ENCODE measurements at places on chromosomes 5 and 9.

GRCh38 chr5:128349044-128349858 is 188.8 kb downstream of the FBN2 start:
- DNase-seq: no peak

DNA sequence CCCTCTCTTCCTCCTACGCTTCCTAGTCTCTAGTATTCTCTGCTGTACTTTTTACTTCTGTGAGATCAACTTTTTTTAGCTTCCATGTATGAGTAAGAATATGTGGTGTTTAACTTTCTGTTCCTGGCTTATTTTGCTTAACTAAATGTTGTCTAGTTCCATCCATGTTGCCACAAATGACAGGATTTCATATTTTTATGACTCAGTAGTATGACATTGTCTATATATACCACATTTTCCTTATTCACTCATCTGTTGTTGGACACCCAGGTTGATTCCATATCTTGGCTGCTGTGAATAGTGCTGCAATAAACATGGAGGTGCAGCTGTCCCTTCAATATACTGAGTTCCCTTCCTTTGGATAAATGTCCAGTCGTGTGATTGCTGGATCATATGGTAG is 34.8 kb downstream of the FGD3 start:
- DNase-seq: no peak

DNA sequence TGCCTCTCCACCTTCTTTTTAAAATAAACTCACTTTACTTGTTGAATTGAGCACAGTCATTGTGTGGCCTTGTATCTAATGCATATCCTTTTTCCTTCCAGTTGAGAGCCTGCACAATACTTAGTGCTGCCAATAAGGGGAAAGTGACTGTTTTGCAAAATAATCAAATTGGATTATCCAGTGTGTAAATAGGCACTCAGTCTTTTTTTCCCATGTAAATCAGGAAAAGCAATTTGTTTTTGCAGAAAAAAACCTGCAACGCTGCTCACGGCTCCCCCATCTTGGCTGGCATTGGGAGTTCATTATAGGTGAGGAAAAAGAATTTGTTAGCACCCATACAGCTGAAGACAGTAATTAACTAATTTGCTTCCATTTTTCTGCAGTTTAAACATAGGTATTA is 299.9 kb downstream of the CSNK1G3 start:
- DNase-seq: no peak

DNA sequence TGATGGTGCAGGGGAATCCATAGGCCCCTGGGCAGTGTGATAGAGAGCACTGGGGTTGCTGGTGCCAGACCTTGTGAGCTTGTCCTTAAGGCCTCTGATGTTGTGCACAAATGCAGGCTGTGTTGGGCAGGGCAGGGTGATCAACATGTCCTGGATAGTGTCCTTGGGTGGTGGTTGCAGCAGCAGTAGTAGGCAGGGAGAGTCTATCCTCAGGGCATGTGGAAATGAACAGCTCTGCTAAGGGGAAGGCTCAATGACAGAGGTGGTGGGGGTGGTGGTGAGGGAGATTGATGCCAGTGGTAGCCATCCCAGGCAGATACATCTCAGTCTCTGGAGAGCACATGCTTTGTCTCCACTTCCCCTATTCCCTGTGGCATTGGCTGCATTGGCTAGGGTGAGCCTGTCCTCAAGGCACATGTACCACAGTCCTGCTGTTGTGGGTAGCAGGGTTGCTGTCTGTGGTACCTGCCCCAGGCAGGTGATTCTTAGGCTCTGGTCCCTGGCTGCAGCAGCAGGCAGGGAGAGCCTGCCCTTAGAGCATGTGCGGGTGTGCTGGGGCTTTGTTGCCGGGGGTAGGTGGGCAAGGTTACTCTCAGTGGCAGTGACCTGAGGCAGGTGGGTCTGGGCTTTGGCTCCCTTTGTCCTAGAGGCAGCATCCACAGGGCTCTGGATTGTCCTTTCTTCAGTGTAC is 111.1 kb downstream of the WDR70 start:
- no peak for DNase-seq

- DNase-seq: no peak
These were observed 12.2 kb downstream of the KLHL9 start for GRCh38 chr9:21322911-21323461.

DNA sequence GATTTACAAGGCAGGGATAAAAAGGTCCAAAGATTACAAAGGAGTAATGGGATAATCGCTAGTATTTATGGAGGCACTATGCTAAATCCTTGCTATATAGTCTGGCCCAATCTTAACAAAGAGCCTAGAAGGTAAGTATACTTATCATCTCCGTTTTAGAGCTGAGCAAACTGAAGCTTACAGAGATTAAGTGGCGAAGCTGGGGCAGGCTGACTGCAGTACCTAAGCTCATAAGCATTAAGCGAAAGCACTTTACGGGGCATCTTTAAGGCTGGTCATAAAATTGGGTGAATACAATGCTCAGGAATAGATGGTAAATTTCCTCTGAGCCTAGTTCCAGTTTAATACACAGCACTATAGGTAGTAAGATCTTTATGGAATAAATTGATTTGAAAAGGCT is 30.0 kb upstream of the ZNF366 start:
- DNase-seq: no peak

DNA sequence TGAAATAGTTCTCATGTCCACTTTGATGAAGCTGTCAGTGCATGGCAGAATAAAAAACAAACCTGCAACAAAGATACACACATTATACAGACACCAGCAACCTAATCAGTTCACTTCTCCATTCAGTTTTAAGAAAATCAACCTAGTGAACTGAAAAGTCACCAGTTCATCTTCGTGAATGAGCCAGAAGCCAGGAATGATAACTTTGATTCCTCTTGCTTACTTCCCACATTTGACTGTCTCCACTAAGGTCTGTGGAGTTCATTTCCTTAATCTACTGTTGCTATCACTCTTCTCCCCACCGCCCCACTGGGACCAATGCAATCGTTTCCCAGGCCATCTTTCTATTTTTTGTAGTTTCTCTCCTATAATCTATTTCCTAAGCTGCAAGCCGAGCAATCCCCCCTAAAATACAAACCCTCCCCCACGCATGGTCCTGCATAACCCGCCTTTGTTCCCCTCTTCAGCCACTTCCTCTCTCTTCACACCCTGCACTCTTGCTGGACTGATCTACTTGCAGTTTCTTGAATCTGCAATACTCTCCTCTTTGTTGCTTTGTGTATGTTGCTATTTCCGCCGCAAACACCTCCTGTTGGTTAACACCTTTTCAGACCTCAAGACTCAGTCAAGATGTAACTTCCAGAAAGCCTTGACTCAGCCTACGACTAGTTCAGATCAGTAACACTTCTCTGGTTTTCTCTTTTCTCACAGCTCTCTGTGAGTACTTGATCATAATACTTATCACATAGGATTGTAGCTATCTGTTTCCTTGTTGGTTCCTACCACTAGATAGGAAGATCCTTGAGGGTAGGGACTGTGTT is 16.6 kb downstream of the STOM start:
- no peak for DNase-seq

GRCh38 chr9:6758248-6758497 is 400 bp downstream of the KDM4C start:
- DNase-seq: no peak

GRCh38 chr5:139131465-139131864 is 66.7 kb downstream of the SIL1 start:
- no peak for DNase-seq

DNA sequence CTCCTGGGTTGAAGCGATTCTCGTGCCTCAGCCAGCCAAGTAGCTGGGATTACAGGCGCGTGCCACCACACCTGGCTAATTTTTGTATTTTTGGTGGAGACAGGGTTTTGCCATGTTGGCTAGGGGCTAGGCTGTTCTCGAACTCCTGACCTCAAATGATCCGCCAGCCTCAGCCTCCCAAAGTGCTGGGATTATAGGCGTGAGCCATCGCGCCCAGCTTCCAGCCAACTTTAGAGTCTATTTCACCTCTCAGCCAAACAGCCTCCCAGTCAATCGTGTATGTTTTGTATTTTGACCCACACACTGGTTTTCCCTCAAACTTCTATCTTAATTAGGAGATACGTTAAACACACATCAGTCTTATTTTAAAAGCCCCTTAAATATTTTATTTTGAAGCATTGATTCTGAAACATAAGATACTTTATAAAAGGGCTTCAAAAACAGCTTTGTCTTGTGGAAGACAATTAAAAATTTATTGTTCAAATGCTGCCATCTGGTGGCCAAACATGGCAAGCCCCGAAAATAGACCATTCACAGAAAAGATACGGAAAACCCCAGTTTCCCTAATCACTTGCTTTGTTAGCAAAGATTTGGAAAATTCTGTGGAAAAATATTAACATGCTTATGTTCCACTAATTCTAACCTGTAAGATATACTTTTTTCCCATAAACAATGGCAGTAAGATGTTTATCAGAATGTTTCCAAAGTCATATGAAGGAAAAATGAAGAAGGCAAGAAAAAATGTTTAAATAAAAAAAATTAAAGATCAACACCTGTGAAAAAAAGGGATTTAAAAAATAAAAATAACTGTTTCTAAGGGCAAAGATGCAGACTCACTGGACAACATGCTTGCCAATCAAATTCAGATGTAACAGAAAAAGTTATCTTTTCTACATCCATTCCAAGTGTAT is 33.1 kb downstream of the APTX start:
- no peak for DNase-seq

GRCh38 chr5:131022811-131023497 is 142.1 kb downstream of the HINT1 start:
- DNase-seq: no peak

DNA sequence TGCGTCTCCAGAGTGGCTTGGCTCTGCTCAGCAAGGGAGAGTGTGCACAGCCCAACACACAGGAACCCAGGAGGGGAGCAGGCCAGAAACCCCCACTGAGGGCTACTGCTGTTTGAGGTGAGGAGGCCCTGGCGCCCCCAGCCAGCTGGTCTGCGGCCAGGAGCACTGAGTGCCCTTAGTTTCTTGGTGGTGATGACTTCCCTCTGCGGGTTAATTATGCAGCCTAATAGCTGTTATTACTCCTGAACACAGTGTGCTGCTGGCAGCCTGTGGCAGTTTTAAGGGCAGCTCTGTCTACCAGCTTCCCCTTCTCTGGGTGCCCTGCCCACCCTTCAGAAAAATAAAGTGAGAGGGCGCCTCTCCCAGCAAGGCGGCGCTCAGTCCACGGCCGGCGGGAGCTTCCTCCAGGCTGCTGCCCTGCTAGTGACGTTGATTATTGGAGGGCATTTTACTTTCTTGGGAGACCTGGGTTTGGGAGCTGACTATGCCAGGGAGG is 19.2 kb downstream of the GADD45G start:
- DNase-seq: no peak

- no peak for DNase-seq
These were observed 15.7 kb downstream of the LPCAT1 start for GRCh38 chr5:1507961-1508658.
